ENCODE measurements at places on chromosomes 5 and 9.
A peak's percentile ranks its signal among the peaks of the same experiment; 100 is the strongest.

GRCh38 chr5:171314728-171315385 is 5.8 kb downstream of the TLX3 start:
- no peak for DNase-seq

- DNase-seq: no peak
Observed at GRCh38 chr5:6830643-6831239, 117.5 kb downstream of the TENT4A start.

GRCh38 chr9:94057918-94058317 is 26.3 kb upstream of the PTPDC1 start:
- no peak for DNase-seq

- DNase-seq: no peak
Observed at GRCh38 chr5:14726066-14726838, 61.7 kb downstream of the OTULIN start.

DNA sequence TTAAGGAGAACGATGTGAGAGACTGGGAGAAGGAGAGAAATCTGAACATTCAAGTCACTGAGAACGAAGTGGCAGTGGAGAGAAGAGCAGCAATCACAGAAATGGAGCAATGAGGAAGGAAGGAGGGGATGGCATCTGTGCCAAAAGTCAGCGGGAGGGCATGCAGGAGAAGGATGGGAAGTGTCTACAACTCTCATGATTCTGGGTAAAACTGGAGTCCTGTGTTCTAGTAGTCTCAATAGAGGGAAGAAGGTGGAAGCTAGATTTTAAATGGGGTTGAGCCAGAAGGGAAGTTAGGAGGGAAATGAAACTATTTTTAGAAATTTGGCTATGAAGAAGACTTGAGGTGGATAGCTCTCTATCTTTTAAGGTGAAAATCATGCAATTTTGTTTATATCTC is 39.1 kb upstream of the SPATA31C2 start:
- no peak for DNase-seq

DNA sequence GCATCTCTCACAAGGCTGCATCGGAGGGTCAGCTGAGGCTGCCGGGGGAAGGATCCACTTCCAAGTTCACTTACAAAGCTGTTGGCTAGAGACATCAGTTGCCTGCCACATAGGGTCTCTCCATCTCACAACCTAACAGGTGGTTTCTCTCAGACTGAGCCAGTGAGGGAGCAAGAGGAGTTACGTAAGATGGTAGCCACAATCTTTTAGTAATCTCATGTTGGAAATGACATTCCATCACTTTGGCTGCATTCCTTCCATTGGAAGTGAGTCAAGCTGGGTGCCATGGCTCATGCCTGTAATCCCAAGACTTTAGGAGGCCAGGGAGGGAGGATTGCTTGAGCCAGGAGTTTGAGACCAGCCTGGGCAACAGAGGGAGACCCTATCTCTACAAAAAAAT is 7.4 kb upstream of the GRK6 start:
- no peak for DNase-seq

GRCh38 chr9:76609285-76610010 is 150.5 kb downstream of the GCNT1 start:
- DNase-seq: no peak

GRCh38 chr9:117722108-117722761 is 18.0 kb downstream of the TLR4 start:
- no peak for DNase-seq

GRCh38 chr5:91182763-91183162 is 200.4 kb downstream of the ARRDC3 start:
- DNase-seq: no peak

GRCh38 chr9:119802621-119803020 is 433.4 kb upstream of the BRINP1 start:
- no peak for DNase-seq

- no peak for DNase-seq
Observed at GRCh38 chr5:71877511-71877910, 158.4 kb downstream of the CARTPT start.

DNA sequence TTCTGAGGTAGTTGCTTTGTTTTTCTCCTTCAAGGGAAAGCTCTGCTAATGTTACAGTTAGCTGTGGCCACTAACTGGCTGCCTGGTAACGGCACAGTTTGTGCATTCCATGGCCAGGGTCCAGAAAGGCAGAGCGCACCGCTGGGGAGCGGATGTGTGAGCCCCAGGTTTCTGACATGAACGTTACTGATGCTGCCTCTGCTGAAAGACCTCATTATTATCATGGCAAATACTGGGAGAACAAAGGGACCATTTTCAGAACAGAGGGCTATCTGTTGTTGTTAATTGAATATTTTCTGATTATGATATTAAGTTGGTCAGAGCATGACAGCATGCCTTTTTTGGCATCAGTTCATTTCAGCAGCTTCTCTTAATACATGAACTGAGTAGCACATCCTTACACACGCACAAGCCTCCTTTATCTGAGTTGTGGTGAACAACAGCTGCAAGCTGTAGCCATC is 134.1 kb downstream of the NUDT12 start:
- DNase-seq: no peak

- DNase-seq: no peak
Observed at GRCh38 chr9:99360026-99360425, 137.9 kb downstream of the SEC61B start.

- no peak for DNase-seq
Observed at GRCh38 chr9:127884427-127884911, 7.0 kb upstream of the AK1 start.

DNA sequence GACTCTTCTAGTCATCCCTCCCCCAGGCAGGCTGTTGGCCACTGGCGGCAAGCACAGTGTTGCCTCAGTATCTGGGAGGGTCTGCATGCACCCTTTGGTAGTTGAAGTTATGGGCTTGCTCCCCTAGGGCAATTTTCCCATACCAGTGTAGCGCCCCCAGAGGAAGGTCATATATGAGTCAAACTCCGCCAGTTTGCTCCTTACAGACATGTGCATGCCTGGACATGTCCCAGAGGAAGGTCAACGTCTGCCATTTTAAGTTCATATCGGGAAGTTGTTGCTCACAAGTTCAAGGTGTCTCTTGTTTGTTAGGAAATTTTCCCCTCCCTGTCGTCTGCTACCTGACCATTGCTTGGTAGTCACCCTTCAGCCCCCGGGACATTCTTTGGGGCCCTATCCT is 51.3 kb upstream of the MROH2B start:
- no peak for DNase-seq

- DNase-seq: no peak
Observed at GRCh38 chr5:135072387-135073281, 38.6 kb upstream of the PITX1 start.

DNA sequence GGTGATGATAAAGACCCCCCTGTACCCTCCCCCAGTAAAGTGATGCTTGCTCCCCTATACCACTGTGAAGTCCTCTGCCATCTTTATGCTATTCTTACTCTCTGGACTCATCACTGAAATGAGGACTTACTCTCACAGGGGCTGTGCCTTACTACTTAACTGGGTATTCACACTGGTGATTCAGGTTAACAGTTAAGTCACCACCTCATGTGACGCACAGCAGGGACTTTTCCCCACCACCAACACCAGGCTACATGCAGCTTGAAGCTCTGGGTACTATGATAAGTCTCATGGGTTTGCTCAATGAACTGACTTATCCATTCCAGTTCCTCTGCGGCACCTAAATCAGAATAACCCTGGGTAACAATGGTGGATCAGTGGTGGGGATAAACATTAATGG is 163.7 kb downstream of the ELAVL2 start:
- no peak for DNase-seq

DNA sequence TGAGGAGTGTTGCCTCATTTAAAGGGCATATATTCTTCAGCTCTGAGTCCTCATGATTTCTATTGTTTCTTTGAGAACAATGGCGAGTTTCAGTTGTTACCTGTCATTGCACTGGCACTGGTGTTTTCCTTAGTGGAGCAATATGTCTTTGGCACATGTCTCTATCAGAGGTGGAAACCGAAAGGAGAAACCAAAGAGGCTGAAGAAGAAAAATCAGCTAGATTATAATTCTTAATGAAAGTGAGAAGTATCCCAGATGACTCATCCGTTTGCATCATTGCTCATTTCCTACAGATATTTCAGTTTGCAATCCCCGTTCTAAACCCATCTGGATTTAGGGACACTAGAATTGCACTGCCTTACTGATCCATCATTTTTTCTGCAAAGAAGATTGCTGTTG is 324.6 kb downstream of the TMEM232 start:
- no peak for DNase-seq

DNA sequence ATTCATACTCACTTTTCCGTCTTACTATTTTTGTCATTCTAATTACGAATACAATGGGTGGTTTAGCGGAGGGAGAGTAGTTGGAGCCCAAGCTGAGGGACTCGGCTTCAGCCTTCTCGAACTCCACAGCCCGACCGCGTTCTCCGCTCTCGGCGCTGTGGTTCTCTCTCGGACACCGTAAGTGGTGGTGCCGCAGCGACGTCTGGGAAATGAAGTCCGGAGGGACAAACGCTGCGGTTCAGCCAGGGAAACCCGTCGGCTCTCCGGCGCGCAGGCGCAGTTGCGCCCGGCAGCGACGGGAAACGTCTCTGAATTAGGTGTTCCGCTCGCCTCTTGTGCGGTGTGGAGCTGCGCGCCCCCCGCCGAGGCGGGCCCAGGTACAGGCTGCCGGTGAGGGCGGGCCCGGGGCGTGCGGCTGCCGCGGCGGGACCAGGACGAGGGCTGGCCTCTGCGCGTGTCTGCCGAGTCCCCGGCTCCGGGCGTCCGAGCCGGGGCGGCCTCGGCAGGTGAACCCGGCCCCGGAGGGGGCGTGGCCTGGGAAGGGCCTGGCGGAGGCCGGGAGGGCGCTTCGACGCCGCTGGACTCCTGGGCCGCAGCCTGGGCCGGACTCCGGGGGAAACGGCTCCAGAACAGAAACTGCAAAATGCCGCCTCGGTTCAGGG is at the start of gene ZNF879:
ZNF879 (plus strand) TSS at position 277 of the 662 bp plus-strand sequence. CDS start 1,201 bp downstream, outside the sequence.
- DNase-seq: peak; percentile 14

- DNase-seq: no peak
Observed at GRCh38 chr5:181207214-181207959, 2.4 kb upstream of the TRIM7 start.

GRCh38 chr9:130328349-130328801 is 62.8 kb downstream of the HMCN2 start:
- DNase-seq: no peak

DNA sequence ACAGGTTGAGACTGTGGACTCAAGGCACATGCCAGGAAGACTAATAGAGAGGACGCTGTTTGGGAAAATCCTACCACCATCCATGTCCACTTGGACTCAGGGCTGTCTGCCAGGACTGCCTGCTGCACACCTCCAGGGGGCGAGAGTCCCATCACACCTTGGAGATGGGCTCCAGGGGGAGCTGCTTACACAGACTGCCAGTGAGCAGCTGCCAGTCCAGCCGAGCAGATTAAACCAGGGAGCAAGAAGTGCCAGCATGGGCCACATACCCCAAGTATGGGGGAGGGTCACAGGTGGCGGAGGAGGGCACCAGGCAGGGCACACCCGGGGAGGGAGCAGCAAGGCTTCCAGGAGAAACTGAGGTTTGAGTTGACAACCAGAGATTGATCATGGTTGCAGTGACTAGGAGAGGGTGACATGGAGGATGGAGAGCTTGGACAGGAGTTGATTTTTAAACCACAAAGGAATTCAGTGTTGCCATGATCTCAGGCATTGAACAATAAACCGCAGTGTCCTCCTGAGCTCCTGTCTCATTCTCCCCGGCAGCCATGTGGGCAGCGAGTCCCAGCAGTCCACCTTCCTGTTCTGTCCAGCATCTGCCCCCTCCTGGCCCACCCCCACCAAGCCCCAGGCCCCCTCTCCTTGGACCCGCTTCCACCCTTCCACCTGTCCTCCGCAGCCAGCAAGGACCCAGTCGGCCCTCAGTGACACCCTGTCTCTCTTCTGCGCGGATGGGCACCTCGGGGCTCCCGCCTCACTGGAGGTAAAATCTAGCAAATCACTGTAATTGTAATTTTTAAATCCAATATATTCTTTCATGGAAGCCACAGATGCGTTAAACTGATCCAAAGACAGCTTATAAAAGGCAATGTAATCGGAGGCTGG is 3.1 kb upstream of the VAV2 start:
- DNase-seq: no peak

DNA sequence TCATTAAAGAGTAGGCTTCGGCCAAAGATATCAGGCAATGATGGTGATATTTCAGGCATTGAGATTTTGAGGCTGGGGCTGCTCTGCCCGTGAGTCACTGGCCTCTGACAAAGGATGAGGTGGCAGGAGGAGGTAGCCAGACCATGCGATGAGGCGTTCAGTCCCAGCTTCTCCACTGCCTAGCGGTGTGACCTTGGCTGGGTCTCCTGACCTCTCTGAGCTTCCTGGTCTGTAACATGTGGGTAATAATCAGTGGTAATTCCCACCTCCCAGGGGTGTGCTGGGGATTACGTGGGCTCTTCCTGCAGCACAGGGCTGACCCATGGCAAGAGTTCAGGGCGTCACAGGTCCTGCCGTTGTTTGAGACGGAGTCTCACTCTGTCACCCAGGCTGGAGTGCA is 73.2 kb upstream of the RAPGEF1 start:
- no peak for DNase-seq

GRCh38 chr9:15158064-15158463 is 149.0 kb downstream of the TTC39B start:
- DNase-seq: no peak

DNA sequence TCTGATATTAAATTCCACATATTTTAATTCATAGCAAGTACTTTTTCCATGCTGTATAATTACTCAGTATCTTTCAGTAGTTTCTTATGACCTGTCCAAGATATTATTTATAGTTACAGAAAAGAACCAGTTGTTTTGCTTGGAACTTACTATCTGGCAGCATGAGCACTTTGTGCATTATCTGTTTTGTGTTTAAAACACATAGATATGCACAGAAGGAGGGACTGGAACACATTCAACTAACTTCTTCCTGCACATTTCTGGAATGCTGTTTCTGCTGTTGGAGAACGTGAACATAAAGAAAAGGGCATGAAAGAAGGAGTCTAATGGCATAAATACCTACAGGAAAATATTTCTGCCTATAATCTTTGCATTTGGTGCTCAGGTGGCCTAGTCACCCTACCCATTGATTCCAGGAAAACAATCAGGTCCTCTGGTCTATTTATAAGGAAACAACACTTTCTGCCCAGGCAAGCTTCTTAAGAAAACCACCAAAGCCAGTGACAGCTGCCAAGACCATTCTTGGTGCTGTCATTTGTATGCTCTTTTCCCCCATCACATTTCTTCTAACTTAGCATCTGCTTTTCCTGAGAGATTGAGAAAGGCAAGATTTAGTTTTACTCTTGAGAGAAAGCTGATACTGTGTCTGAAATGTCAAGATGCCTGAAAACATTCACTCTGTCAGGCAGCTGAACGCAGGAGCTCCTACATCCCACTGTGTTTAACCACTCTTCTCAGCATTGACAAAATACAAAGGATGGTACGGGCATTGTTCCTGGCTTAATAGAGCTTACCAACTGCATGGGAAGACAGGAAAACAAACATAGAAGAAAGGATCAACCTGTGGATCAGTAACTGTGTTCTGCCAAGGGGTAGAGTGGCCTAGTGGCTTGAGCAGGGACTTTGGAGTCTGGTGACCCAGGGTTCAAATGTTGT is 40.3 kb downstream of the RAB3C start:
- no peak for DNase-seq

GRCh38 chr5:137206030-137206715 is 293.0 kb downstream of the SPOCK1 start:
- peak; percentile 92 for DNase-seq
